ENCODE measurements at places on chromosomes 3 and 15.
A peak's percentile ranks its signal among the peaks of the same experiment; 100 is the strongest.

DNA sequence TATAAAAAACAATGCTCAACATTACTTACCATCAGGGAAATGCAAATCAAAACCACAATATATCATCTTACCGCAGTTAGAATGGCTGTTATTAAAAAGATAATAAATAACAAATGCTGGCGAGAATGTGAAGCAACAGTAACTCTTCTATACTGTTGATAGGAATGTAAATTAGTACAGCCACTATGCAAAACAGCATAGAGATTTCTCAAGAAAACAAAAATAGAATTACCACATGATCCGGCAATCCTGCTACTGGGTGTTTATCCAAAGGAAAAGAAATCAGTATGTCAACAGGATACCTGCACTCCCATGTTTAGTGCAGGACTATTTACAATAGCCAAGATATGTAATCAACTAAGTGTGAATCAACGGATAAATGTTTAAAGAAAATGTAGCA, 48.1 kb downstream of the ADAM10 start:
- no peak for DNase-seq

- DNase-seq: no peak
Measured at GRCh38 chr15:41870689-41871081, 23.2 kb downstream of the SPTBN5 start.

- no peak for DNase-seq
Measured at GRCh38 chr15:60648928-60649679, 170.2 kb upstream of the ICE2 start.

- no peak for DNase-seq
Measured at GRCh38 chr3:64303881-64304280, 78.6 kb upstream of the PRICKLE2 start.

DNA sequence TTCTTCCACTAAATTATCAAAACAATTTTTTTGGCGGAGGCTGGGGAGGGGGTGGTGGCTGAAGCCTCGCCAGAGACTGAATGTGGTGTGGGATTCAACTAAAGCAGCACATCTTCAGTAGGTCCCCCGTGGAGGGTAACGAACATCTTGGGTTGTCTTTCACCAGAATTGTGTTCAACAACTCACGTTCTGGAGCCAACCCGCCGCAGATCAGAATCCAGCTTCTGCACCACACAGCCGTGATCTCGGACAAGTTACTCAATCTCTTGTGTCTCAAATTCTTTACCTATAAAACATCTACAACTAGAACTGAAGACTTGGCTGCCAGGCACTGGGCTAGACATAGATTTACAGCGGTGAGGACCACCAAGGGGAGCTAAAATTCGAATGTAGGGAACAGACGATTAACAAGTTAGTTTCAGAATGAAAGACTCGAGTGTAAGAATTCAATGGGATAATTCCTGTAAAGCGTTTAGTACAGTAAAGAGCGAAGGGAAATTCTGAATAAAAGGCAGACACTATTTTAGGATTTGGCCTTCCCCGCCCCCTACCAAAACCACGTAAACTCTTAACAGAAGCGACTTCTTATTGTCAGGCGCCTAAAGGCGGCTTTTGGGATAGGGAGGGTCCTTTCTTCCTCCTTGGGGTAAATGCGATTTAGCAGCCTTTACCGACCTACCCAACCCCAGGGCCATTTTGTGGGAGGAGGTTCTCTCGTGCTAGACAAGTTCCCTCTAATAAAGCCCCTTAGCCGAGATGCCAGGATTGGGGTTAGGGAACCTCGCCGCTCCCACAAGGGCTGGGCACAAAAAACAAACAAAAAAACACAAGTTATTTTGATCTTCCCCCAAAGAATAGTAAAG, 697 bp upstream of the RAB5A start:
- DNase-seq: no peak

DNA sequence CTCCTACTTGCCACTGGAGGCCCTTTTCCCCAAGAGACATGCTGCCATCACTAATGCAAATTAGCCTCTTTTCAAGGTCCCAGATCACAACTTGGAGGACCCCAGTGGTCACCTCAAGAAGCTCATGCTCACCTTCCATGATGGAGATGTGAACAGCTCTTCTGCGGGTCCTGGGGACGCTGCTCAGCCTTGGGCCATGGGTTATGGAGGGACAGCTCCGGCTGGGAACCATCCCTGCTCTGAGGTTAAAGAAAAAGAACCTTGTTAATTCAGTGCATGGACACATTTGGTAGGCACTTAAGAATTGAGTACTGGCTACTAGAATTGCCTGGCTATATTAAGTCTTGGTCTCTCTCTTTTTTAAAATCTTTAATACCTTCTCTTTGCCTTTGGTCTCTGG, 56.8 kb downstream of the WDR76 start:
- DNase-seq: no peak

DNA sequence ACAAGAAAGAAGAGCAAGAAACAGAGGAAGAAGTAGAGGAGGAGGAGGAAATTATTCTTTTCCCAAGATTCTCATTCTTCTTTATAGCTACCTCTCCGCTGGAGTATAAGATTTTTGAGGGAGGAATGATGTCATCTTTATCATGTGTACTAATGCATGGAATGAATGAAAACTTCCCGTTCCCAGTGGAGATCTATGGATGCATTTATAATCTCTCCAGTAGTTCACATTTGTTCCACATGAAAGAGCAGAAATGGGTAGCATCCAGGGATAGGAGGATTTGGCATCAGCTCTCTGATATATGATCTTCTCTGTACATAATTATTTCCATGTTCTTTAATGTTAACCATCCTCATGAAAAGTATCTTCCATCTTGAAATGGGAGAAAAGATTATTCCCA, 244.4 kb downstream of the ADAMTSL3 start:
- DNase-seq: no peak

- no peak for DNase-seq
Measured at GRCh38 chr3:179175358-179175757, 27.2 kb downstream of the PIK3CA start.

DNA sequence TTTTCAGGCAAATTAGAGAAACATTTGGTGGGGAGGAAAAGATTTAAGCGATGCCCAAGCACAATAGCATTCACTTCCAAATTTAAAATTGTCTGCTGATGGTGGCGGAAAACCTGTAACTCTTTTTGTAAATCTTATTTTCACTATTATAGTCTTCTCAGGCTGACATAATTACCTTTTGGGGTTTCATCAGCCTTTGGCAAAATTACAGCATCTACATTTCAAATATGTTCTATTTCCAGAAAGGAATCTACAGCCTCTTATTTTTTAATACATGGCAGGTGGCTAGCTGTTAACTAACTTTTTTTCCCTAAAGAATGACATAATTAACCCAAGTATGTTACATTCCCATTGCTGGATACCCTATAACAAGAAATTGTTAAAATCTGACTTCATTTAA, 391.5 kb upstream of the CCDC54 start:
- no peak for DNase-seq

- DNase-seq: peak; percentile 39
Measured at GRCh38 chr15:65824031-65824743, 32.1 kb upstream of the DENND4A start.

- DNase-seq: no peak
Measured at GRCh38 chr3:55320928-55321327, 166.2 kb downstream of the WNT5A start.

DNA sequence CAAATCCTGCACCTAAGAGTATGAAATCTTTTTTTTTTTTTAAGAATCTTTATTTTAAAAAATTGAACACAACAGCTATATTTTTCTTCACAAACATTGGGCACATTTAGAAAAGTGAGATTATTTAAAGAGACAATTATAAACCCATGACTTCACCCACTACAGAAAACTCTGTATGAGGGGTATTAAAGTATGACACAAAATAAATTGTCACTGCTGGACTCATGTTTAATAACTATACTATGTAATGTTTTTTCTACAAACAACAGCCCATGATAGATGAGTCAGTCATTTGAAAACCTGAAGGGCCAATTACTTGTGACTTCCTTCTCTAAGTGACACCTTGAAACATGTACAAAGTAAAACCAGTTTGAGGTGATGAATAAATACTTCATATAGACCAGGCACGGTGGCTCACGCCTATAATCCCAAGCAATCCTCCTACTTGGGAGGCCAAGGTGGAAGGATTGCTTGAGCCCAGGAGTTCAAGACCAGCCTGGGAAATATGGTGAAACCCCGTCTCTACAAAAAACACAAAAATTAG, 36.0 kb downstream of the AQR start:
- DNase-seq: no peak

- DNase-seq: no peak
Measured at GRCh38 chr3:50333744-50334328, 5.8 kb upstream of the TUSC2 start.

DNA sequence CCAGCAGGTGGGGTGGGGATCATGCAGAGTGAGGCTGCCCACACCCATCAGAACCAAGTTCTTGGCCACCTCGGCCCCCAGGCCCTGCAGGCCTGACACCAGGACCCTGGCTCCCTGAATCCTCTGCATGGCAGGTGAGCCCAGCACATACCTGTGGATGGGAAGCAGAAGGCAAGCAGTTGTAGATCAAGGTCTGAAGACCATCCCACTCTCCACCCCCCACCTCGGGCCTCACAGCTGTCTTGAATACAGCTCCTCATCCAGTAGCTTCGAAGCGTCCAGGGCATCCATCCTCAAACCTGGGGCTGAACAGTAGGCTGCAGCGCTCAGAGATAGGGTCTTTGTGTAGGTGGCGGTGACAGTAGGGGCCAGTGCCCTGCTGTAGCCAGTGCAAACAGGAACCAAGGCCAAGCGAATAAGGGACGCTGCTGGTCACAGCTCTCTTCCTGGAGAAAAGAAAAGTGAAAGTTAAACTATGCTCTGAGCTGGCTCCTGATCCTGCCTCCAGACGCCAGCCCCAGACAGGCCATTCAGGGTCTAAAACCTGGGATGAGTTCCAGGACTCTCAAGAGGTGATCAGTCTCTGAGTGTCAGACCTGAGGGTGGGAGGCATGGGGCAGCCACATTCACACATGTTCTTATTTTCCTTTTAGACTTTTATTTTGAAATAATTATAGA, at the start of gene UBA7:
Gene UBA7, minus strand, starts transcription at position 457 of the 678 bp plus-strand sequence. Its CDS starts 166 bp downstream, at position 291.
- no peak for DNase-seq

- DNase-seq: no peak
Measured at GRCh38 chr3:70911719-70912118, 599.3 kb upstream of the MDFIC2 start.

- DNase-seq: no peak
Measured at GRCh38 chr15:66644869-66645268, 57.2 kb upstream of the SMAD6 start.

- peak; percentile 51 for DNase-seq
Measured at GRCh38 chr3:42497009-42497731, 5.3 kb upstream of the VIPR1 start.

- no peak for DNase-seq
Measured at GRCh38 chr3:3340965-3341895, 161.7 kb upstream of the CRBN start.

GRCh38 chr3:34132069-34132692, 333.8 kb downstream of the PDCD6IP start:
- DNase-seq: no peak

DNA sequence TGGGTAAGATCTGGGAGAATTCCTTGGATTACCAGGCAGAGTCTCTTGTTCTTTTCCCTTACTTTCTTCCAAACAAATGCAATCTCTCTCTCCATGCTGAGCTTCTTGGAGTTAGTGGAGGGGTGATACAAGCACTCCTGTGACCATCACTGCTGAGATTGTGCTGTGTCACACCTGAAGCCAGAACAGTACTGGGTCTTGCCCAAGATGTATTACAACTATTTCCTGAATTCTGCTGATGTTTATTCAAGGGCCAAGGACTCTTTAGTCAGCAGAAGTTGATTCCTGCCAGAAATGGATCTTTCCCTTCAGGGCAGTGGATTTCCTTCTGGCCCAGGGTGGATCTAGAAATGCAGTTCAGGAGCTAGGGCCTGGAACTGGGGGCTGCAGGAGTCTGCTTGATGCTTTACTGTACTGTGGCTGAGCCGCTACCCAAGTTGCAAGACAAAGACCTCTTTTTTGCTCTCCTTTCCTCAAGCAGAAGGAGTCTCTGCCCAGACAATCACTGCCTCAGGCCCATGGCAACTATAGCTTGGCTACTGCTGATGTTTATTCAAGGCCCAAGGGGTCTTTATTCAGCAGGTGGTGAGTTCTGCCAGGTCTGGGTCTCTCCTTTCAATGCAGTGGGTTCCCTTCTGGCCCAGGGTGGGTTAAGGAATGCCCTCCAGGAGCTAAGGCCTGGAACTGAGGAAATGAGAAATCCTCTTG, 98.8 kb downstream of the SH3GL3 start:
- no peak for DNase-seq

DNA sequence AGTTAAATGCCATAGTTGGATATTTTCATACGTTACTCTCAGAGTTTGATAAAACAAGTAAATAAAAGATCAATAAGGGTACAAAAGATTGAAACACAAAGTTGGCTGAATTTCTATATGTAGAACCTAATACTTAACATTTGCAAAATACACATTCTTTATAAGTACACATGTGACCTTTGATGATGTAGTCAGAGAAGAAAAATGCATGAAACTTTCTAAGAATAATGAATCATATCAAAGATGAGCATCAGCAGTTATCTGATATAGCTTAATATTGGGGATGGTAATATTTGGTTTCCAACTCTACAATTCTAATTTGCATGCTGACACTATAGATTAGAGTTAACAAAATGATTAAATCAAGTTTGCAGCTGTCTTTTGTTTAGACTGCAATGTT, 188.0 kb upstream of the TGFBR2 start:
- DNase-seq: no peak

DNA sequence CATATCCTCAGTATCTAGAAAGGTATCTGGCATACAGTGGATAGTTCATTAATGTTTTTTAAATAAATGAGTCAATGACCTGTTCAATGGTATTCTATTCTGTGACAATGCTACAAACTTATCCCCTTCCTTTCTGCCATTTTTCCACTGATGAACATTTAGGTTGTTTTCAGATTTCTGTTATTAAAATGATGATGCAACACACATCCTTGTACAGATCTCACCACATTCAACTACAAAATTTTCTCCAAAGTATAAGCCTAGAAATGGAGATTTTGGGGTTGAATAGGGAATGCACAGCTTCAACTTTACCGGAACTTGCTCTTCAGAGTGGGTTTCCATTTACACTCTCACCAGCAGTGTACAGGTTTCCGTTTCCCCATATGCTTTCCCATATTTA, 210.2 kb downstream of the ISL2 start:
- no peak for DNase-seq

- DNase-seq: no peak
Measured at GRCh38 chr3:65493938-65494337, 544.8 kb downstream of the MAGI1 start.

DNA sequence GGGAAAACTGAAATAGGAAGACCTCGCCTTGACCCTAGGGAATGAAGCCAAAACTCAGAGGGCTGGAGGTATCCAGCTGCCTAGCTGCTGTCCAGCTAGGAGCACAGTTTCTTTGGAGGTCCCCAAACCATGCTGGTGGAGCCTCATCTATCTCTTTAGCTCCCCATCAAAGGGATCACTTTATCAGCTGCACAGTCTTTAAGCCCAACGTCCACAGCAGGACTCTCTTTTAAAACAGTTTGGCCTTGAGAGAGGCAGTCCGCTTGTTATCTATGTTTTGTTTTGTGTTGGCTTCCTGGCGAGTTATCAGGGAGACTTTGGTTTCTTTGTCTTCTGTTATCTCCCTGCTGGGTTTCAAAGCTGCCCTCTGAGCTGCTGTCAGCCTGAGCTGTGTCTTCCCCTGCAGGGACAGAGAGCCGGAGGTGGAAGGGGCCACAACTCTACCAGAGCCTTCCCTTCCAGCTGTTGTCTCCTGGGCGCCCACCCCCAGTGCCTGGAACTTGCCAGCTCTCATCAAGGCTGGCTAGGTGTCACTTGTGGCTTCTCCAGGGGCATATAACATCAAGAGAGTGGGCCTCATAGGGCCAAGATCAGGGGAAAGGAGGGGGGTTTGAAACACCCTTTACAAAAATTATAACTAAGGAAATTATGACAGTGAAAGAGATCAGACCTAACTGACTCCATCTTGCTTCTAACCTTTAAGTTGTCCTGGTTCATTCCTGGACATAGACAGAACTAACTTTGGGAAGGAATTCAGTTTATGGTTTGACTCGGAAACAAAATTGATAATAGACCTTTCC, 61.4 kb upstream of the C15orf39 start:
- DNase-seq: no peak
